Activated CD8-positive, alpha-beta memory T cell treated with anti-CD3 and anti-CD28 coated beads for 4 hours (primary cell): ENCODE measurements at places on chromosomes 5 and 9.

GRCh38 chr9:122816163-122816867 lies 12.1 kb downstream of the PDCL start:
- no peak for DNase-seq

- no peak for DNase-seq
These were observed 18.5 kb downstream of the FOCAD start for GRCh38 chr9:20702570-20702969.

DNA sequence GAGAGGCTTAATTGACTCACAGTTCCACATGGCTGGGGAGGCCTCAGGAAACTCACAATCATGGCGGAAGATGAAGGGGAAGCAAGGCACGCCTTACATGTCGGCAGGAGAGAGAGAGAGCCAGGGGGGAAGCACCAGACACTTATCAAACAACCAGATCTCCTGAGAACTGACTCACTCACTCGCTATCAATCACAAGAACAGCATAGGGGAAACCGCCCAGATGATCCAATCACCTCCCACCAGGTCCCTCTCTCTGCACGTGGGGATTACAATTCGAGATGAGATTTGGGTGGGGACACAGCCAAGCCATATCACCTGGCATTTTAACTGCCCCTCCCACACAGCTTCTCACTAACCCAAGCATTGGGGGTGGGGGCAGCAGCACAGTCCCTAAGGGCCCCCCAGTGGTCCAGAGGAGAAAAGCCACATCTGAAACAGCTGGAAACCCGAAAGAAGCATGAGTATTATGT lies 76.1 kb upstream of the ASS1 start:
- DNase-seq = no peak

- no peak for DNase-seq
These were observed 27.9 kb downstream of the LYRM7 start for GRCh38 chr5:131198625-131199024.

DNA sequence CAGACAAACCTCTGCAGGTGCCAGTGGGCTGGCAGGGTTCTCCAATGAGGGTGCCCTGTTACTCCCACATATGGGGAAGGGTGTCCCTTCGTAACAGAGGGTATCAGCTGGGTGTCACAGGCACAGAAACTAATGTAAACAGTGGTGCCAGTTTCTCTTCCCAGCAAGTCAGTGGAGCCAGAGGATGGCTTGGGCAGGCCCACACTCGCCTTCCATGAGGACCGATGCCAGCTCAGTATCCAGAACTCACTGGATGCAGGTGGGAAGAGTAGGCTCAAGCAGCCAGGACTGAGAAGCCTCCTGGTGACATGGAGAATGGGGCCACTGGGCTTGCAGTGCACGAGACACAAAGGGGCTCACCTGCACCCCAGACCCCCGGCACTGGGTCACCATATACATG lies 30.4 kb downstream of the FSTL4 start:
- no peak for DNase-seq

GRCh38 chr9:74496406-74496805 lies 729 bp upstream of the RORB start:
- DNase-seq = no peak

- no peak for DNase-seq
These were observed 314.0 kb downstream of the ARHGEF28 start for GRCh38 chr5:73940026-73940425.

- DNase-seq = no peak
These were observed 3.2 kb downstream of the NKD2 start for GRCh38 chr5:1011741-1012312.

GRCh38 chr5:36897616-36898015 lies 21.0 kb downstream of the NIPBL start:
- no peak for DNase-seq

DNA sequence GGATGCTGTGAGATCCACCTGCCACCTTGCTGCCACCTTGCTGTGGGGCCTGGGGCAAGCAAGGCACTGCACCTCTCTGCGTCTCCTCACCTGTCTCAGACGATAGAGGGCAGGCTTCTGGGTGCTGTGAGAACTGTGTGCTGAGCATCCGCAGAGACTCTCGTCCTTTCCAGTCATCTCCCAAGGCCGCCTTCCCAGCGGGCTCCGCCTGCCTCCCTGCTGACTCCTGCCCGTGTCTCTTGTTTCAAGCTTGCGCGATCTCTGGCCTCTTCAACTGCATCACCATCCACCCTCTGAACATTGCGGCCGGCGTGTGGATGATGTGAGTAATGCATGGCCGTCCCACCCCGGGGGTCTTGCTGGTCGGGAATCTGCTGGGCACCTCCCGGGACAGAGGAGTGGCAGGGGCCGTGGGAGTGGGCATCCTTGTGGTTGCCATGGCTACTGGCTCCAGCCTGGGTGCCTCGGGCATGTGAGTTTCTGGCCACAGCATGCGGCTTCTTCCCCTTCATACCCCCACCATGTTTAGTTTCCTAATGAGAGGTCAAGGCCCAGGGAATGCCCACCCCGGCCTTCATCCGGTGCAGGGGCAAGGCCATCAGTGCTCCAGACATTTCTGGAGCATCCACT lies 3.6 kb downstream of the CACFD1 start:
- no peak for DNase-seq

DNA sequence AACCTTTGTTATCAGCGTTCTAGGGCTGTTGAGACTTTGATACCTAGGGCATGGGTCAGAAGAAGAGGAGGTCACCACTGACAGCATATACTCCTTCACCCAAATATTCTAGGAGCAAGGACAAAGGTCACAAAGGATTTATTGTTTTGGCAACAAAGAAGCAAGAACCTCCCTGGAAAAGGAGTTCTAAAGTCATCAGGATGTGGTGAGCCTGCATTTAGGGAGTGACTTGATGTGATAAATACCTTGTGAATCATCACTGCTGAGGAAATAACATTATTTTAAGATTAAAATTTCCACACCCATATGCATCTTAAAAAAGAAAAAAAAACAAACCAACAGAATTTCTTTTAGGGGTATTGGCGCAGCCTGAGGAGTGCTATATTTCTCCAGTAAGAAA lies 13.9 kb downstream of the IFNA1 start:
- no peak for DNase-seq

DNA sequence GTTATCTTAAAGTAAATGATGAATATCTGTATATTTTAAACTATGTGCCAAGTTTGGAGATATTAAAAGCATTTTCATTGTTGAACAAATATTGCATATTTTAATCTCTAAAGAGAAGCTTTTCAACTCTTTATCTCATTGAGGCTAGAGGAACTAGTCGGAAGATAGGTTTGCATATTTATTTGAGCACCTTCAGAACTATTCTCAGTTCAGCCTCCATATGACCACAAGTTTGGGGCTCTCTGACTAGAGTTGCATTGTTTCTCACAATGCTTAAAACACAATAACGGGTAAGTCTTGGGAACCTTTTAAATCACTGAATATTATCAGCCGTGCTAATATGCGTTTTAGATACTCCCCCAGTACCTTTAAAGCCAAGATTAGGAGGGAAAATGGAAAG lies 47.3 kb upstream of the CTXN3 start:
- DNase-seq = no peak

DNA sequence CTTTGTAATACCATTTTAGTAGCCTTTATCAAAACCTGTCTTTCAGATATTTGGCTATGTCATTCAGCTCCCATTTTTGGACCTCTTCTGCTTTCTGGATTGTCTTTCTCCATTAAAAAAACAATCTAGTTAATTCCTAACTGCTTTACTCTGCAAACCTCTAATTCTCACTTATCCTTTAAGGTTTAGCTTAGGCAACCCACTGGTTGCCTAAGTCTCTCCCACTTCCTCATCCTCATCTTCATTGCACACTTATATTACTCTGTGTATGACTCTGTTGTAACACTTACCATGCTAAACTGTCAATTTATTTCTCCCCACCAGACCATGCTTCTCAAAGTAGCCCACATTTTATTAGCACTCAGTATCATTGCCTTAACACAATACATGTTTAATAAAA lies 205.0 kb upstream of the DMRTA1 start:
- DNase-seq = no peak

GRCh38 chr9:72749276-72749675 lies 203.6 kb downstream of the ALDH1A1 start:
- no peak for DNase-seq

DNA sequence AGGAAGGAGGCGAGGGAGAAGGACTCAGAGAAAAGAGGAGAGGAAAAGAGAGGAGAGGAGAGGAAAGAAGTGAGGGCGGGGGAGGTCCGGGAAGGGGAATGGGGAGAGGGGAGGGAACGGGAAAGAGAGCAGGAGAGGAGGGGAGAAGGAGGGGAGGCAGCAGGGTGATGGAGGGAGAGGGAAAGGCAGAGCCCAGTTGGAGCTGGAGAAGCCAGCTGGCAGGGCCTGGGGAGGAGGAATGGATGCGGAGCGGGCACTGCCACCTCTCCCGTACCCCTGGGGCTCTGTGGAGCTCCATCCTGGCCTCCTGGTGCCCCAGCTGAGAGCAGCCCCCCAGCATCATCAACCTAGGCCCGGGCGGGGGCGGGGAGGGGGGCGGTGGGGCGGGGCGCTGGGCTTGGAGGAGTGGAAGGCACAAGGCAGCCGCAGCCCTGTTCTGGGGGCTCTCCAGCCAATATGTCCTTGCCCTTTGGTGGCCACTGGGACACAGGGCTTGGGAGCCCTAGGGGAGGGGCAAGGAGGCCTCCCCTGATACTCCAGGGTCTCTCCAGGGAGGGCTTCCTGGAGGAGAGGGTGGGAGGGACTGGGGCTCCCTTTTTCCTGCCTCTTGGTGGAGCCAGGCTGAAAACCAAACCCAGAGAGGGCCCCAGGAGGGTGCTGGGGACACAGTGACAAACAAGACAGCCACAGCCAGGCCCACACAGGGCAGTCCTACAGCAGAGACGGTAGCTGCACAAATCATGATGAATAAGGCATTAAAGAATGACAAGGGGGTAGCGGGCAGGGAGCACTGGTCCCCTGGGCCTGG lies 123.7 kb downstream of the C9orf50 start:
- no peak for DNase-seq

DNA sequence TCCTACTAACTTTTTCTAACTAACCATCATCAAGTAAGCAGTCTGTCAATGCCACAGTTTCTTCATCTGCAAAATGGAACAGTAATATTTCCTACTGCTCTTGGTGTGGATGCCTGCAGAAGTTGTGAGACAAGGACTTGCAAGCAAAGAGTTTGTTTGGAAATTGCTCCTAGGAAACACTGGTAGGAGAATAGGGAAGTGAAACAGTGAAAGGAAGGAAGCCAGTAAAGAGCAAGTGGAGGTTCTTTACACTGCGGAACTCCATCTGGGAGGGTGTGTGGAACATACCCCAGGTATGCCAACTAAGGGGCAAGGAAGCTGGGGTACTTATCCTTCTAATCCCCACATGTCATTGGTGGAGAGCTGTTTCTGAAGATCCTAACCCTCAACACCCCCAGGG lies 119.9 kb downstream of the FOXD1 start:
- no peak for DNase-seq

DNA sequence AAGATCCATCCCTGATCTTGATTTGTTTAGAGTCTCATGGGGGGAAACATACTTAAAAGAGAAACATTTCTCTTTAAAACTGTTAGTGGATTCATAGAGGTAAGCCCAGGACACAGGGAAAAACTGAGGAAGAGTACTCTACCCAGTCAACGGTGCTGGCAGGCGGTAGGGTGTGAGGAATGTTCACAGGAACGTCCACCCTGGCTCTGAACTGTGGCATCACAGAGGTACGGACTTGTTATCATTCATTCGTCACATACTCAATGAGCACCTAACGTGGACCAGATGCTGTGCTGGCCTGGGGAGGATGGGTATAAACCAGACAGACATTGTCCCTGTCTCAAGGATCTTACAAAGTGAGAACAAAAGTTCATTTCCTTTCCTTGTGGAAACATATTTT lies 18.8 kb upstream of the PPARGC1B start:
- no peak for DNase-seq

DNA sequence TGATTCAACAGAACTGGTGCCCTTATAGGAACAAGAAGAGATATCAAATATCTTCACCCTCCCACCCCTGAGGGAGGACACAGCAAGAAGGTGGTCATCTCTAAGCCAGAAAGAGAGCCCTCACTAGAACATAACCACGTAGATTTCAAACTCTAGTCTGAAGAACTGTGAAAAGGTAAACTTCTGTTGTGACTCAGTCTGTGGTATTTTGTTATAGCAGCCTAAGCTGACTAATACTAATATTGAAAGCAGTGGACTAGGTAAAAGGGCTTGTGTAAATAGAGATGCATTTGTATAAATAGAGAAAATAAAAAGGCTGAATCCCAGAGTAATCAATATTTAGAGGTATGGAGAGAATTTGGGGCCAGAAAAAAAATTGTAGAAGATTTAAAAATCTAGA lies 157.6 kb upstream of the CCNH start:
- no peak for DNase-seq

DNA sequence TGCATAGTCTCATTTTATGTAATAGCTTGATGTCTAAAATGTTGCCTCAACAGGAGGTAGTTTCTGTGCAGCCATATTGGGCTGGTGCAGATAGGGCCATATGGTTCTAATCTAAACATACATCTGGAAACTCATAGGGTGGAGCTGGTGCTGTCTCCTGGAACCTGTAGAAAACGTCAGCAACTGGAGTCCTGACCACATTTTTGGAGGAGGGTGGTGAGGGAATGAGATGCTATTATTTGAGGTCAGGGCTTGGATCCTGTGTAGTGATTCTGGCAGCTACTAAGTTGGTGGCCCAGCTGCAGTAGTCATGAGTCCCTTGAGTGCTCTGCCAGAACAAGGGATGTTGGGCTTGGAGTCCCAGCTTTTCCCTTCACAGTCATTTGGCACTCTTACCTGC lies 14.1 kb downstream of the MAN2A1 start:
- DNase-seq = no peak

GRCh38 chr5:80141147-80141671 lies 106.1 kb downstream of the THBS4 start:
- DNase-seq = no peak

GRCh38 chr5:67644221-67644920 lies 447.8 kb upstream of the CD180 start:
- no peak for DNase-seq

- no peak for DNase-seq
These were observed 8.4 kb downstream of the FLT4 start for GRCh38 chr5:180640861-180641565.

DNA sequence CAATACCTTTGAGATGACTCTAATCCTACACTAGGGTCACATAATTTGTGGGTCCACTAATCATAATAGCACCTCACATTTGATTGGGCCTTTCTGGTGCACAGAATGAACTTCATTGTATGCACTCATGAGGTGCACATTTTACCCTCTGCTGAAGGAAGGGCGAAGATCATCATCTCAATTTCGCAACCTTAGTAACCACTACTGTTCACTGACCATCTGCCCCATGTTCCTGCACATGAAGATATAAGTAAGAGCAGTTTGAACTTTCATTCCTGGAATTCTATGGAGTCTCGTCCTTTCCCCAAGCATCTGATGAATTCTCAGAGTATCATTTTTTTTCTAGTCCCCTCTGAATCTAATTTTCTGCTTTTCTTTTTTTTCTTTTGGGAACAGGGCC lies 21.2 kb downstream of the GAS1 start:
- DNase-seq = no peak

- DNase-seq = no peak
These were observed 28.7 kb downstream of the TAF1L start for GRCh38 chr9:32606811-32607210.

DNA sequence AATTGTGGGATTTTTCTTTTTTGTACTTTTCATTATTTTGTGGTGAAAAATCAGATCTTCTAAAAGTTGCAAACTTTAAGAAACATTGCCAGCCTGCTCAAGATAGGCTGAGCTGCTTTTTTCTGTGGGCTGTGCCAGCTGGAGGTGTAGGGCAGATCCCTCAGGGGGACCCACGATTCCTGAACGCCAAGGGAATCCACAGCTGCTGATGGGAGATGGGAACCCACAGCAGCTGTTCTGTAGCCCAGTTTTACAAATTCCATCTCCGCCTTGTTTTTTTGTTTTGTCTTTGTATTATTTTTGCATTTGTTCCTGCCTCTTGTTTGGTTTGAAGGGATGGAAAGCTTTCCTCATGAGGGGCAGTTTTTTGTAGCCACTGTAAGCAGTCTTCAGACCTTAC lies 91.0 kb downstream of the WWC1 start:
- no peak for DNase-seq
